NCI-H1436 (cell line): ENCODE measurements at places on chromosomes 6 and 20.

- DNase-seq: no peak
Measured at GRCh38 chr6:101740631-101741030, 347.1 kb downstream of the GRIK2 start.

GRCh38 chr6:30752157-30752927, 8.0 kb upstream of the IER3 start:
- DNase-seq: no peak

DNA sequence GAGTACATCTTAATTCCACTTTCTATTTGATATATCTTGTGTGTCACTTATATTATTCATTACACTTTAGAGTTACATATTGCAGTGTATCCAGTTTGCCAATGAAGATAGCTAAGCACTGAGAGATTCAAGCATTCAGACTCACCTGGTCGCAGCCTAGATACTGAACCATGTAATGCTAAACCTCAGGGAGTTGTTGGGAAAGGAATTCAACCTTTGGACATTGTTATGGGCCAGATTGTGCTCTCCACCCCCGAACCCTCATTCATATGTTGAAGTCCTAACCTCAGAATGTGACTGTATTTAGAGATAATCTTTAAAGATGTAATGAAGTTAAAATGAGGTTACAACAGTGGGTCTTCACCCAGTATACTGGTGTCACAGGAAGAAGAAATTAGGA, 13.8 kb upstream of the KIF16B start:
- DNase-seq: no peak

GRCh38 chr6:156925718-156926607, 148.8 kb downstream of the ARID1B start:
- no peak for DNase-seq

DNA sequence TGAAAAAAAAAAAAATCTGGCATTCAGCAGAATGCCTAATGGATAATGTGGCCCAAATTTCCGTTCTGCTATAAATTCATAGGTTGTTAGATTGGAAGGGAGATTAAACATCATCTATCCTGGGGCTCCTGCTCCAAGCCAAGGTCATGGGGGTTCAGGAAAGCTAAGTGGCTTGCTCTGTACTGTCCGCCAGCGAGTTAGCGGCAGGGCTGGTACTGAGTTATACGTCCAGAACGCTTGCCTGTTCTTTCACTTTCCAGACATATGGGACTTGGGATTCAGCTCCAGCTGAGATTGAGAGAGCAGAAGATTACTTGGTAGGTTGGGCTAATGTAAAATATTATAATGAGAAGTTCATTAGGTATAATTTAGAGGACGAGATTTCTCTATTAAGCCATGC, 858 bp downstream of the RWDD1 start:
- no peak for DNase-seq

DNA sequence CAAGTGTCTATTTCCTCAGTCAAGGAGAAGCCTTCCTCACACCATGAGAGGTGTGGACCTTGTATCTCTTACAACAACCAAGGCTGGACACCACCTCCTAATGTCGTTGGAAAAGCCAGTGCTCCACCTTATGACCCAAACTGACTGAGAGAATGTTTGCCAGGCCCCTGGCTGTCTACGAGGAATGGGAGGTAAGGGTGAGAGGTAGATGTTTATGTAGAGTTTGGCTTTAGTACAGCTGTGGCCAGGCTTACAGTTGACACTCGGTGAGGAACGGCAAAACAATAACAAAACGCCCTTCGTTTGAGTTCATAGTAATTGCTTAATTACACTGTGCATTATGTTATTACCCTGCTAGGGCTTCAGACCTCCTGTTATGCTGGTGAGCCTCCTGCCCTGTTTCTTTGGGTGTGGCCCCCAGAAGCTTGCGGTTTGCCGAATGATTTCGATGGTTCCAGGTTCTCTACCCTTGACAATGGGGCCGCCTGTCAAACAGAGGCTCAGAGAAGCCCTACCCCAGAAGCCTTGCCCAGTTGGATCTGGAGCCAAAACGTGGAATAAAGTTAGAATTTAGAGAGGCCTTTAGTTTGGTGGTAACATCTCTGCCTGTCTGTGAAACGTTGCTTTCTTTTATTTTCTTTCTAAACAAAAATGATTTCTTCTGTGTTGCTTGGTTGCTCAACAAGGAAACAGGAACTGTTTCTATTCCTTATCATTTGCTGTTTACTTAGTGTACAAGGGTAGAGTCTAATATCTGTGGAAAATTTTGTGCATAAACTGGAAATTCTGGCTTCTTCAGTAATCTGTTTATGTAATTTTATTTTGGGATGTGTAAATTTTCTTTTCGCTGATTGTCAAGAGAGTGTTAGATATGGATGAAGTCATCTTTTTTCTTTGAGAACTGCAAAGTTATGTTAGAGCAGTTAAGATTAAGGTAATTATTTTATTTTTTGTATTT, 60.4 kb upstream of the FOXQ1 start:
- DNase-seq: no peak

DNA sequence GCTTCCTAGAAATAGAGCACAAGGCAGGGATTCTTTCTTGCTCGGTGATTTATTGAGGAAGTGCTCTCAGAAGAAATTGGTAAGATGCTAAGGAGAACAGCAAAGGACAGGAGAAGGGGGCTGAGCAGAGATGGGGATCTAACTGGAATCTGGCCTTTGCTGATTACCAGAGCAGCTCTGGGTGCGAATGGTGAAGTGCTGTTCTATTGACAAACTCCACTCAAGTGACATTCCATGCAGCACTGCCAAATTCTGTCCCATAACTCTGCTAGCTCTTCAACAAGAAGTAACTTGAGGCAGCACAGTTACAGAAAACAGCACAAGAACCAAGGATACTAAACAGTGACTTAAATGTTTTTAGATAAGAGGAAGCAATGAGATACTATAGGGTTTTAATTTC, 13.8 kb upstream of the ANKEF1 start:
- no peak for DNase-seq

DNA sequence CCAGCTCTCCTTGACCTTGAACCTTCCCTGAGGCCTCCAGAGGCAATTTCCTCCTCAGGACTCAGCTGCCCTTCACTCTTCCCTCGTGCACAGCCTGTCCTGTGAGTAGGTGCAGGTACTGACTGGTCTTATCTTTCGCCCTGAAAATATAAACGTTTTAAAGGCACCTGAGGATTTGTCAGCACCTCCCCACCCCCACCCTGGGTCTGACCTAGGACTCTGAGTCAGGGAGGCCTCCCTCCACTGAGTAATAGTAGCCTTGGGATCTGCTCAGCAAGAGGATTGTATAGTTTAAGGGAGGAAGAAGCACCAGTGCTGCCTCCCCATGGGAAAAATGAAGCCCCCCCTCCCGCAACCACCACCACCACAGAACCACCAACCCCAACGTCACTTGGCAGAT, 54.6 kb downstream of the PPARD start:
- DNase-seq: no peak

DNA sequence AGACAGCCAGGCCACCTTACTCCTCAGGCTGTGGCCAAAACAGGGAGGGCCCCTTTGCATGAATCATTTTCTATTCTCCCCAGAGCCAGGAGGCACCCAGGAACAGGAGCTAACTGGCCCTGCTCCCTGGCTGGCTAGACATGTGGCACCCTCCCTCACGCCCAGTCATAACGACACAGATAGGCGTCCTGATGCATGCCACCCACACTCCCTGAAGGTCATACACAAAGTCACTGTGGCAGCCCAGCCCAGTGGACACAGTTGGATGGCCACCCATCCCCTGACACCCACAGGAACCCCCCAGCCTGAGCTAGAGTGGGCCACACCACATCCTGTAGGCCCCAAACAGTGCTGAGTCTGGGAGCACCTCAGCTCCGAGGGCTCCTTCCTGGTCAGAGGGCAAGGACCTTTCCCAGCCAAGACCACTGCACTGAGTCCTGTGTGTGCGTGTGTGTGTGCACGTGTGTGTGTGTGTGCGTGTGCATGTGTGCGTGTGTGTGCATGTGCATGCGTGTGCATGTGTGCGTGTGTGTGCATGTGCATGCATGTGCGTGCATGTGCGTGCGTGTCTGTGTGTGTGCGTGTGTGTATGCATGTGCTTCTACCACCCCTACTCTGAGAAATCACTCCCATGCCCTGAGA, 21.6 kb downstream of the TFEB start:
- no peak for DNase-seq

DNA sequence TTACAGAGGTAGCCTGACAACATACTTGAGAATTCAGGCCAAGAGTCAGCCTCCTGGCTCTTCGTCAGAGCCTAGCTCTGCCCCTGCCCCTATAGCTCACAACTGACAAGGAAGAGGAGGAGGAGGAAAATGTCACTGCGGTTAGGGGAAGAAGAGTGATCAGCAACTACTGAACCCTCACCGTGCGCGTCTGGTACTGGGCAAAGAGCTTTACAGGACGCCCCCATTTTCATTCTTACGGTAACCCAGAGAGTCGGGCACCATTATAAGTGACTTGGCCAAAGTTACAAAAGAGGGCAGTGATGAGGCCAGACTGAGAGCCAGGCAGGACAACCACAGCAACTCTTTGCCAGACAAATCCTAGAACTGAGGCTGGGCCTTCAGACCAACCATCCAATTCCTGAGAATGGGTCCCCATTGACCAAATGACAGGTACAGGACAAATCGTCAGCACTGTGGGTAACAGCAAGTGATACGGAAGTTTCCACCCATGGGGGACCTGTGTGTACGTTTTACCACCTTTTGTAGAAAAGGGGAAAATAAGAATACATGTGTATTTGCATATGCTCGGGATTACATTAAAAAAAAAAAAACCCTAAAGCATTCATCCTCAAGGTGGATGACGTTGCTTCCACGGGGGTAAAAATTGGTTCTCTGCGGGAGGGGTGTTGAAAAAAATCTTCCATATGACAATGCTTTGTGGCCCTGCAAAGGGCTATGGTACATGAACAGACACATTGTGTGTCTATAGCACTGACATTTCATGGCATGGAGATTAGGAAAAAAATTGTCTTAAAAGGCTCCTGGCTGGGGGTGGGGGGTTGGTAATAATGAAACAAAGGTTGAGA, 118.0 kb downstream of the NFATC2 start:
- DNase-seq: no peak

GRCh38 chr20:3873507-3873906, 15.7 kb upstream of the PANK2 start:
- DNase-seq: no peak

DNA sequence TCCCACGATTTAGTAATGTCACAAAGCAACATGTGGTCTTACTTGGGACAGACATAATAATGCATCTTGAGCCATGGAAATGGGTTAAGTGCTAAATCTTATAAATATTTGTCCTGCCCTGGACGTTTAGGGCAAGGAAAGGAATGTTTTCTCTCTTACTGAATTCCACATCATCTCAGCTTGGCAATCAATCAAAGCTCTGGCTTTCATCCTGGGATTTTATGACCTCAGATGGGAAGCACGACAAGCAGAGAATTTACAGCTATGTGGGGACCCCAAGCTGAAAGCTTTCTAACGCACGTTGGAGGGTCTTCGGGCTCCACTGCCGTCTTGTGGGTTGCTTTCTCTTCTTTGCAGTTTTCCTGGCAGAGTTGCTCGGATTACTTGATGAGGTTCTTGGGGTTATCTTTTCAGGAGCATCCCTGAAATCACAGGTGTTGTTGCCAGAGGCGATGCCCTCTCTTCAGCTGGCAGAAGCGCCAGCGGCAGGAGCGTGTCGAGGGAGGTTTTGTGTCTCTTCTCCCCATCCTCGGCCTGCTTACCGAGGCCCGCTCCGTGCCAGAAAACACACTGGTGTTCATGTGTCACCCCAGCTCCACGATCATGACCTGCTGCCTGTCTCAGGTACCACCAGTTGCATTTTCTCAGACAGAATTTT, 73.4 kb upstream of the FRMD1 start:
- no peak for DNase-seq

- DNase-seq: no peak
Measured at GRCh38 chr6:12241493-12242175, 48.5 kb upstream of the EDN1 start.

DNA sequence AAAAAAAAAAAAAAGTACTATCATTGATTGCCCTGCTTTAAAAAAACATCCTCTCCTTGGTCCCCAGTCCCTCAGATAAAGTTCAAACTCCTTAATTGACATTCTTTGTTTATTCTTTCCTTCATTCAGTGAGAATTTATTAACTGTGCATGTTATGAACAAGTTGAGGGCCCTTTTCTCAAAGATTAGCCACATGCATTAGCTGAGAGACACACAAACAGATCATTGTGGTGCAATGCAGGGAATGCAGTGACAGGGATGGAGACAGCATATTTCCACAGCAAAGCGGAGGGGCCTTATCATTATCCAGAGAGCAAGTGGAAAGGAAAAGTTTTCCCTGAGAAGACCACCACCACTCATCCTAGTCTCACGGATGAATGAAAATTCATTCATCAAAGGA, 21.9 kb upstream of the IPCEF1 start:
- DNase-seq: no peak

GRCh38 chr20:53100476-53100911, 128.3 kb downstream of the TSHZ2 start:
- no peak for DNase-seq

- no peak for DNase-seq
Measured at GRCh38 chr6:90369024-90369519, 72.4 kb upstream of the BACH2 start.

DNA sequence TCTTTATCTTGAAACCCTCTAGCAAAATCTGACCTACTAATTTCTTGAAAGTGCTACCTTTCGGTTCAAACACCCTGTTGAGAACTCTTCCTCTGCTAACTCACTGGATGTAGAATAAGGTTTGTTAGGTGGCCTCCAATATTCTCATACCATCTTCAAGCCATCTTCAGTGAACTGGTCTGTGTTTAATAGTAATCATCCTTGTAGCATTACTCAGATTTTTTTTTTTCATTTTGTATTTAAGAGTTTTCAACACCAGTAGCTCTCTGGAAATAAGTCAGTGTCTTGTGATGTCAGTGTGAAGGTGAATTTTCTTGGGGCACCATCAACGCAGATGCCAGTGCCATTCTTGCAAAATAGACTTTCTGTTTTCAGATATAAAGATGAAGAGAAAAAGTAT, 140.6 kb upstream of the AHI1 start:
- no peak for DNase-seq

DNA sequence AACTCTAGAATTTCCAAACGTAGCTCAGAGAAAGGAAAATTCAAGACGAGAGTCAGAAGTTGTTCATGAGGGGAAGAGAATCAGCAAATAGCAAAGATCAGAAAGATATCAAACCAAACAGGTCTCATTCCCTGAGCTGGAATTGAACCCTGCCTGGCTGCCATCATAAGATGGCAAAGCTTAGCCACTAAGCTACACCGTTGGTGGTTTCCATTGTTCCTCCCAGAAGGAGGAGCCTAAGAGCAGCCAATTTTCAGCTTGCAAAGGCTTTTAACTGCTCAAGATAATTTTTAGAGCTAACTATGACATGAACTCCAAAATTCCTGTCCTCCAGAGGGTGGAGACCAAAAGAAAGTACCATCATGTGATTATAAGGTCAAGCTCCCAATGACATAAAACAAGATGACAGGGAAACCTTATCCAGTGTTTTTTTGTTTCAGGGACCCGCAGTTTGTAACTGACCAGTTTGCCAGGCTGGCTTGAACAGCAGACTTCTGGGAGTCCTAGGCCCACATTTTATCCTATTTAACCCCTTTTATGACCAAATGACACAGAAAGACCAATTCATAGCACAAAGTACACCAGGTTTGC, 55.9 kb downstream of the COL11A2 start:
- no peak for DNase-seq
